ENCODE measurements at places on chromosomes 7 and 10.

GRCh38 chr10:99562631-99563030 is 29.9 kb downstream of the NKX2-3 start:
- no peak for DNase-seq

DNA sequence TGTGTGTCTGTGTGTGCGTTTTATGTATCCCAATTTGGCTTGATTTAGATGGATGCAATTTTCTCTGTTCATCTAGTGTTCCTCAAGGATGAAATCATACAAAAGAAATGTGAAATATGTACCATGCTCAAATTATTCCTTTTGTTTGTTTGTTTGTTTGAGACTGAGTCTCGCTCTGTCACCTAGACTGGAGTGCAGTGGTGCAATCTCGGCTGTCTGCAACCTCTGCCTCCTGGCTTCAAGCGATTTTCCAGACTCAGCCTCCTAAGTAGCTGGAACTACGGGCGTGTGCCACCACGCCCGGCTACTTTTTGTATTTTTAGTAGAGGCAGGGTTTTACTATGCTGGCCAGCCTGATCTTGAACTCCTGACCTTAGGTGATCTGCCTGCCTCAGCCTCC is 11.3 kb upstream of the SHTN1 start:
- DNase-seq: no peak

DNA sequence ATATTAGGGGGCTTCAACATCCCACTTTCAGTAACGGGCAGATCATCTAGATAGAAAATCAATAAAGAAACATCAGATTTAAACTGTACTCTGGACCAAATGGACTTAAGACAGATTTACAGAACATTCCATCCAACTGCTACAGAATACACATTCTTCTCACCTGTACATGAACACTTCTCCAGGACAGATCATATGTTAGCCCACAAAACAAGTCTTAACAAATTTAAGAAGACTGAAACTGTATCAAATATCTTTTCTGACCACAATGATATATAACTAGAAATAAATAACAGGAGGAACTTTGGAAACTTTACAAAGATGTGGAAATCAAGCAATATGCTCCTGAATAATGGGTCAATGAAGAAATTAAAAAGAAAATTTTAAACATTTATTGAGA is 86.7 kb downstream of the MICU1 start:
- no peak for DNase-seq

GRCh38 chr10:29063806-29064644 is 224.8 kb upstream of the LYZL1 start:
- no peak for DNase-seq

DNA sequence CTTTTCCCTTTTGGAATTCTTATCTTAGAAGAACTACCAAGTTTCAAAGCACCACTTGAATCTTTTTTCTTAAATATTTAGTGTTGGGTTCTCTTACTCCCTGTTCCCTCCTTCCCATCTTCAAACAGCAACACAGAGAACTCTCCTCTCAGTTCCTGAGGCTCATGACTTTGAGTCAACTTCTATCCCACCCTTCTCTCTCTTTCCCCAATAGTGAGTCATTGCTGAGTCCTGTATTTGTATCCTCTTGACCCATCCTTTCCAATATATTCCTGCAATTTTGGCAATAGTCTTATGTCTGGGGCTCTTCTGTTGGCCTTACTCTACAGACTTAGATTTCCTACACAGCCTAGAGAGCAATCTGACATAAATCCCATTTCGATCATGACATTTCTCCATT is 20.8 kb upstream of the JCAD start:
- DNase-seq: no peak

DNA sequence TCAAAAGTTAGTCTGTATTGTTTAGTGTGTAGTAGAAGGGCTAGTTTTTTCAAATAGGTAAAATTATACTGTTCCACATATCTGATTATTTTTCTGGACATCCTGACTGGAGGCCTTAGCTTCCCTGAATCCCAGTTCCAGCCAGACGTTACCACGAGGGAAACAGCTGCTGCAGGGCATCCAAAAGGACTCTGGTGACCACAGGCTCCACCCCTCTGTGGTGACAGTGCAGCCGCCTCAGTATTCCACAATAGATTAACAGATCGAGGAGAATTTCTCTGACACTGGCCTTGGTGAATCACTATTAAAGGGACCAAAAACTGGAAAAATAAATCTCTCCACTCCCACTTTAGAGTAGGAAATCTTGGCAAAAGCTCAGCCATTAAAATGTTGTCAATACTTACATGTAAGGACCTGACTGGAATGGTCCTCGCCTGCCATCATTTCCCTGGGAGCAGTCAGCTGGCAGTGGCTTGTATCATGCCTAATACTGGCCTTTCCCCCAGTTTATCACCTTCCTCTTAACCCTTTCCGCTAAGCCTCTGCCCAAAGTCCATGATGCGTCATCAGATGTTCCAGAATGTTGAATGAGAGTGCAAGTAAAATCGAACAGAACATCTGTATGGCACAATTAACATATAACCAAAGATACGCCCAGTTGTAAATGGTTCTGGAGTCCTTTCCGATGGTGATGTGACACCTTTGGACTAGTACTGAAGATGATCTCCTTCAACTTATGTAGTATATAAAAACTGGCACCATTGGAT is 31.6 kb downstream of the ENO4 start:
- DNase-seq: no peak

DNA sequence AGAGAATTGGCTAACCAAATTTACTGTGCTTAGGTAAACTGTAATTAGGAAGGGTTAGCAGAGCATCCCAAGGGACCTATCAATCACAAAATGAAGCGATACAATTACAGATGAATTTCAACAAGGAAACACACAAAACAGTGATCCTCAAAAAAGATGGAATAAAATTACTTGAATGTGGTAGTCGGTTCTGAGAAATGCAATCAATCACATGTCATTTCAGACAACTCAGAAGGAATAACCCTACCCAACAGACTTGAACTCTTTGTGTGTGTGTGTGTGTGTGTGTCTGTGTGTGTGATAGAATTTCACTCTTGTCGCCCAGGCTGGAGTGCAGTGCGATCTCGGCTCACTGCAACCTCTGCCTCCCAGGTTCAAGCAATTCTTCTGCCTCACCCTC is 43.5 kb downstream of the ST8SIA6 start:
- DNase-seq: no peak

GRCh38 chr10:99870123-99870730 is 87.8 kb downstream of the ABCC2 start:
- no peak for DNase-seq

GRCh38 chr7:16123117-16123770 is 298.1 kb downstream of the CRPPA start:
- DNase-seq: no peak

DNA sequence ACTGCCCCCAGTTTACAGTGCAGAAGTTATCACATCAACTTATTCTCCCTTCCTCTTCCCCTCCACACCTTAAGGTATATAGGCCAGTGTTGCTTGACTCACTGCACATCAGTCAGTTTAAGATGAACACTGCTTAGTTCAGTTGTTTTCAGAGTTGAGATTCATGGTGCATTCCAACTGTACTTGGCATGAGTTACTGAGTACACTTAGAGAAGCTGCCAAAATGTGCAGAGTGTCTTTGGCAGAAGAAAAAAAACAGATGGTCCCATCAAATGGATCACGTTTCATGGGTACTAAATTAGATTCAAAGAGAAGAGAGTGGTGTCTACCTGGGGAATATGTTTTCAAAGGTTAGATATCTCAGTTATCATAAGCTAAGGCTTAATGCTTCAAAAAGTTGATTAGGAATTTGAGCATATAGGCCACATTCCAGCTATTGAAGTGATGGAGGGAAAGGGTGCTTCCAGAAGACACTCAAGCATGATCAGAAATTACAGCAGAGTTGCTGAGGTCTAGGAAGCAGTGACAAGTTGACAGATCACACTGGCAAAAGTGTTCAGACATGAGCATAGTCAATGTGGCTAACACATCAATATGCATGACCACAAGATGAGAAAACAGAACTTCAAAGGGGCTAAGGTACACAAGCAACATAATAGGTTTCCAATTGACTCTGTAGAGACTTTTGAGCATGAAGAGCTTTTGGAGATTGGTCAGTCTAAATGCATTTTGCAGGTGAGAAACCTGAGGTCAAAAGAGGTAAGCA is 579.2 kb upstream of the CELF2 start:
- no peak for DNase-seq

GRCh38 chr7:81929386-81929785 is 159.5 kb upstream of the HGF start:
- no peak for DNase-seq

- DNase-seq: no peak
Measured at GRCh38 chr10:18472977-18473376, 178.4 kb downstream of the NSUN6 start.

- no peak for DNase-seq
Measured at GRCh38 chr7:107164092-107164491, 4.7 kb upstream of the HBP1 start.

- no peak for DNase-seq
Measured at GRCh38 chr10:109071539-109071938, 851.8 kb downstream of the XPNPEP1 start.

DNA sequence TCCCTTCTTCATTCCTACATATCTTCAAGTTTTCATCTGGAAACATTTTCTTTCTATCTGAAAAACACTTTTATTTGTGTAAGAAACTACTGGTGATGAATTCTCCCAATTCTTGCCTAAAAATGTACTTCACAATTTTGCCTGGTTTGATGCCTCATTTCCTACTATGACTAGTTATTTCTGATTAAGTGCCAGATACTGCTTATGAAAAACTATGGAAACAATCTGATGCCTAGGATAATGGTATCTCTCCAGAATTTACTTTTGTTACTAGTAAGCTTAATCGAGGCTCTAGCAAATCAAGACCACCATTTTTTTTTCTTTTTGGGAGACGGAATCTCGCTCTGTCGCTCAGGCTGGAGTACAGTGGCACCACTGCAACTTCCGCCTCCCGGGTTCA is 31.3 kb downstream of the CACUL1 start:
- no peak for DNase-seq

DNA sequence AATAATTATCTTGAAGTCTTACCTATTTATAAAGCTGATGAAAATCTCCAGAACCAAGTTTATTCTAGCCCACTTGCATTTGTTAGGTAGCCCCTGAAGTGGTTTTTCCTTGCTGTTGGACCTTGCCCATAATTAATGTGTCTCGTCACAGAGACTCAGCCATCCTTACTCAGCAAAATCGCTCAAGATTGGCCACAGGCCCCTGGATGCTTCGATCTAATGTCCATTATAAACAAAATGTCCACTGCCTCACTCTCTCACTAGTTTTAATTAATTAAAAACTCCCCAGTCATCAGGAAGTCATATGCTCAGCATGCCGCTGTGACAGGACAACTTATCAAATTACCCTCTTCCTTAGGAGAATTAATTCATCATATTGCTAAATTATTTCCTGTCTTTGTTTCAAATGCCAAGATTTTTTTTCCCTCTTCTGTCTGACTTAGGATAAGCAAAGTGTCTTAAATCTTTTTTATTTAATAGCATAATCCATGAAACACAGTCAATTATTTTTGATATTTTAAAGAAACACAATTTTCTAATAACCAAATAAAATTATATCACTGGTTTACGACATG is 126.8 kb upstream of the PCLO start:
- no peak for DNase-seq

- no peak for DNase-seq
Measured at GRCh38 chr7:27442455-27442854, 199.9 kb downstream of the EVX1 start.

DNA sequence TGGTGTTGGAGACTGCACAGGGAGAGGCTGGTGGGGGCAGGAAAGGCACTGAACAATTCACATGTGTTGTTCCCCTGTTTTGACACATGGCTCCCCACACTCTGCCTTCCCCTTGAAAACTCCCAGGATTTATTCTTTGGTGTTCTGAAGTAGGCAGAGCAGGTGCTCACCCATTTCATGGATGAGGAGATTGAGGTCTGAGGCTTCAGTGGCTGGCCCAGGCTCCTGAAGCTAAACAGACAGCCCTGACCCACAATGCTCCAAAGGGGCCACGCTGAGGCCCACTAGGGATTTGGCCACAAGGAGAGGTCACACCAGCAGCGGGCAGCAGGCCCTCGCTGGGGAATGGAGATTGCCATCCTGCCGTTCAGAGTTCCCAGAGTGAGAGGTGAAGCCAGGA is 157.6 kb downstream of the SH3PXD2A start:
- no peak for DNase-seq

DNA sequence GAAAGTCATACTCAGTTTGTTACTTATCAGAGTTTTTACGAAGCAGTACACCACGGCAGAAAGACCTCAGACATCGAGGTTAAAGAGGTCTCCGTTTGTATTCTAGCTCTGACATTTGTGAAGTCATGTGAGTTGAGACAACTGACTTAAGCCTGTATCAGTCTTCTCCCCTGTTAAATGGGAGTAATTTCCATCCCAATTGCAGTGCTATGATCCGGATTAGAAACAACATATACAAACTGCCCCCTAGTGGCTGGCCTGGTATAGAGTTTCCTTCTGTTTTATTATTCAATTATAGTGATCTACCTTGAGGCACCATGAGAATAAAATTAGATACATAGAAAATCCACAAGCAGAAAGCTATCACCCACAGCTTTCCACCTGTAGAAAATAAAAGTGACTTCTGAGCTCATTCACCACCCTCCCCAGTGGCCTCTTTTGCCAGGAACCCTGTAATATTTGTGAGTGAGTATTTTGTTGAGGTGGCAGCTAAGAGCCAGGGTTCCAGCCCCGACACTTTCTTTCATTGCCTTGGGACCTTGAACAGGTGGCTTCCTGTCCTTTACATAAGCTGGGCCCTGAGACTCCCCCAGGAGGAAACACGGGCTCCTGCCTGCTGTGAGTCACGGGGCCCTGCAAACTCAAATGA is 607.2 kb upstream of the MGMT start:
- DNase-seq: peak; percentile 70

DNA sequence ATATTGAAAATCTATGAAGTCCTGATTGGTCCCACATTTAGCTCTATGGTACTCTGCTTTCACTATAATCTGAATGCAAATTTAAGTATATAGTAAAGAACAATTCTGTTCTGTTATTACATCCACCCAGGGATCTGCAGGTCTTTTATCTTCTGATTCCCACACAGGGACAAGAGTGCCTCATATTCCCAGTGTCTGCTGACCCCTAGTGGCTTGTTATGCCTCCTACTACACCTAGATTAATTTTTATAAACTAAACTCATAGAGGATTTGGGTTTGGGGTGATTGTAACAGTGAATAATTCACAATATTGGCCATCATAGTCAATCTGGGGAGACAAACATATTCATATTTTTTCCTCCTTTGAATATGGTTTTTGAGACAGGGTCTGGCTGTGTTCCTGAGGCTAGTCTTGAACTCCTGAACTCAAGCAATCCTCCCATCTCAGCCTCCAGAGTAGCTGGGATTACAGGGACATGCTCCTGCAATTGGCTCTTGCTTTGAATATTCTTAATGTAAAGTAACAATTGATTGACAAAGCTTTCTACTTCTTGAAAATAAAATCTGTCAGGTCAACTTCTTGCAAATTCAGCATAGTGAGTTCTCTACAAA is 282.1 kb downstream of the KCND2 start:
- peak; percentile 25 for DNase-seq

Data from colonic mucosa (tissue), 4 donors.